Transverse colon (tissue), 4 donors: ENCODE measurements at places on chromosomes 5 and 9. TPM values are rescaled to one million over a fixed set of nuclear protein-coding genes. Genes with fewer than 3 reads are reported as not detected.

- no peak for DNase-seq
Measured at GRCh38 chr9:114908104-114908622, 22.2 kb downstream of the TNFSF8 start.

TRPM6 gene
- 21.5 TPM for total RNA-seq

DNA sequence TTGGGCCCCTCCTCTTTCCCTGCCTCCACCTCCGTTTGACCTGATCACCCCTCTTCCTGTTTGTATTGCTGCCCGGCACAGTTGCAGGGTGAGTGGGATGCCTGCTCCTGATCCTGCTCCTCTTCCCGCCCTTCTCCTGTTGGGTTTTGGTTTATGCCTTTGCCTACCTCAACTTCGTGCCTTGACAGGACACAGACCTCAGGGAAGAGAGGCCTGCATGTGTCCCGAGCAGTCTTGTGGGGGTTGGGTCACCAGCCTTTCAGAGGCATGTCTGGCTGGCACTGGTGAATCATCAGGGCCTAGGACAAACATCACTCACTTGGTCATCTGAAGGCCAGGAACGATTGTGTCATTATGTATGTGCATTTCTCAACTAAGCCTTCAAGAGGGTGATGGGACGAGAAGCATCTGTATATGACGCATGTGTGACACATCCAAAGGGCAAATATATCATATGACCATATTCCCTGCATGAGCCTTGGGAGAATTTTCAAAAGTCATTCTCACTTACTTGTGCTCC is 56.9 kb downstream of the NPR3 start:
- DNase-seq, result no peak

DNA sequence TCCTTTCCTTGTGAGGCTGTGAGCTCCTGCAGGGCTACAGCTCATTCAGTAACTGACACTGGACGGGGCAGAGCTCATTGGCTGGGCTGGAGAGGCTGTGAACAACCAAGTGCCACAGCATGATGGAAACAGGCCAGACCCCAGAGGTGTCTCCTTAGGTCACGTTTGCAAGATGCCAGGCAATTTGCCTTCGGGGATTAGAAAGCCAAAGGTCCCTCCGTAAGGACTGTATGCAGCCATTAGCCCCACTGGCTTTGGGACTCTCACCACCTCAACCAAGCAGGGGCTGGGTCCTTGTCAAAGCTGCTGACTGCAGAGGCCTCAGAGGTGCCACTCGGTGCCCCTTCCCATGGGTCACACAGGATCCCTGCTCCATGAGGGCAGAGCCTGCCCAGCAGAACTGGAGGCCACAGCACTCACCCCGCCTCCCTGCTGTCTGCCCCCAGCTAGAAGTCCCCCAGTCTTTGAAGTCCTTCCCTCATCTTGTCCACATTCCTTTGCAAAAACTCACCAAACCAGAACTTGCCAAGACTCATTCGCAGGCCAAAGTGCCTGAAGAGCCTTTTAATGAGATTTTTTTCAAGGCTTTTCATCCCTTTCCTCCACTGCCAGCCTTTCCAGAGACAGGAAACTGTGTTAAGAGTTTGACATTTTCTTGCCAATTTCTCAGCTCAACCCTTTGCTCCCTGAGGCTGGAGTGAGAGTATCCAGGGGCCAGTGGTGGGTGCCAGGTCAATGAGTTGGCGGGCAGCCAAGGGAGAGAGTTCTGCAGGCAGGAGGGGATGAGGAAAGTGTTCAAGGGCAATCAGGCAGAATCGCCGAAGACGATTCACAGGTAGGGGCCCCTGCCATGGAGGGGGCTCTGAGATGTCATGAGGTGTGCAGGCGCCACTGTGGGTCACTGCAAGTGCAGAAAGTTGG is 39.7 kb upstream of the SLC25A51 start:
- no peak for DNase-seq

DNA sequence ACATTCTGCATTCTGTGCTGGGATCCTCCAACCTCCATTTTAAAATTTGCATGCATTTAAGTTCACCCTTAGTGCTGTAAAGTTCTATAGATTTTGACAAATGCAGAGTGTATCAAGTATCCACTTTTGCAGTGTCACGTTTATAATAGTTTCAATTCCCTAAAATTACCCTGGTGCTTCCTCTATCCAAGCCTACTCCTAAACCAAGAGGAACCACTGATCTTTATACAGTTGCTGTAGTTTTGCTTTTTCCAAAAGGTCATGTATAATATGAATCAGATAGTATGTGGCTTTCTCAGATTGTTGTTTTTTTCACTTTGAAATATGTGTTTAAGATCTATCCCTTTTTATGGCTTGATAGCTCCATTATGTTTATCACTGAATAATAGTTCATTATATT is 468.4 kb upstream of the CDH6 start:
- DNase-seq, result no peak

DNA sequence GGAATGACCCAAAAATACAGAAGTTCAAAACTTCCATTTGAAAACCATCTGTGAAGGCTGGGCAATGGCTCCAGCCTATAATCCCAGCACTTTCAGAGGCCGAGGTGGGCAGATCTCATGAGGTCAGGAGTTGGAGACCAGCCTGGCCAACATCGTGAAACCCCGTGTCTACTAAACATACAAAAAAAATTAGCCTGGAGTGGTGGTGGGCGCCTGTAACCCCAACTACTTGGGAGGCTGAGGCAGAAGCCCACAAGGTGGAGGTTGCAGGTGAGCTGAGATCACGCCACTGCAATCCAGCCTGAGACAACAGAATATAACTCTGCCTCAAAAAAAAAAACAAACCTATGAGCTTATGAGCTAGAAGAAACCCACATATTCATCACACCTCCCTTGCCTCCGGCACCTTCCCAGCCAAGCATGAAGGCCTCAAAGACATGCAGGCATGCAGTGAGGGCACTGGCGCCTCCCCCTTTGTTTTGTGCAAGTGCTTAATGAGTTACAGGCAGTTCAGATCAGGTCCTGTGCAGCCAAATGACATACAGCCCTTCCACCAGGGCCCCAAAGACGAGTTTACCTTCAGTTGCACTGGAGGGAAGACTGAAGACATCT is 9.9 kb downstream of the HNRNPH1 start:
- no peak for DNase-seq

- DNase-seq, result no peak
Measured at GRCh38 chr9:98977246-98977714, 33.6 kb downstream of the COL15A1 start.
